ENCODE measurements at places on chromosomes 4 and X. TPM values are rescaled to one million over a fixed set of nuclear protein-coding genes. Genes with fewer than 3 reads are reported as not detected.

Gene AR
- total RNA-seq = 8.9 TPM

Gene SETD7
- 63.8 TPM for total RNA-seq

Gene HAUS3
- total RNA-seq = 29.4 TPM

Gene ARMCX5
- 33.7 TPM for total RNA-seq

Gene GPRASP3
- total RNA-seq = 24.7 TPM

Gene CT55
- not detected for total RNA-seq

Gene ZCCHC12
- total RNA-seq = 14.9 TPM

Gene CSN1S1
- not detected for total RNA-seq

Gene MAGED4
- 77.3 TPM for total RNA-seq

Gene CD38
- 2.5 TPM for total RNA-seq

Gene RFC1
- 58.2 TPM for total RNA-seq
